ENCODE measurements at places on chromosomes 1 and 21. TPM values are rescaled to one million over a fixed set of nuclear protein-coding genes. Genes with fewer than 3 reads are reported as not detected.

Gene CLIC6
- polyA plus RNA-seq, result 2.3 TPM

GRCh38 chr1:85149805-85150204 lies 51.0 kb downstream of the SYDE2 start:
- no peak for DNase-seq

Gene TSTD1
- polyA plus RNA-seq, result 44.4 TPM

Gene ACTL8
- not detected for polyA plus RNA-seq

Gene MTMR11
- 35.7 TPM for polyA plus RNA-seq

DNA sequence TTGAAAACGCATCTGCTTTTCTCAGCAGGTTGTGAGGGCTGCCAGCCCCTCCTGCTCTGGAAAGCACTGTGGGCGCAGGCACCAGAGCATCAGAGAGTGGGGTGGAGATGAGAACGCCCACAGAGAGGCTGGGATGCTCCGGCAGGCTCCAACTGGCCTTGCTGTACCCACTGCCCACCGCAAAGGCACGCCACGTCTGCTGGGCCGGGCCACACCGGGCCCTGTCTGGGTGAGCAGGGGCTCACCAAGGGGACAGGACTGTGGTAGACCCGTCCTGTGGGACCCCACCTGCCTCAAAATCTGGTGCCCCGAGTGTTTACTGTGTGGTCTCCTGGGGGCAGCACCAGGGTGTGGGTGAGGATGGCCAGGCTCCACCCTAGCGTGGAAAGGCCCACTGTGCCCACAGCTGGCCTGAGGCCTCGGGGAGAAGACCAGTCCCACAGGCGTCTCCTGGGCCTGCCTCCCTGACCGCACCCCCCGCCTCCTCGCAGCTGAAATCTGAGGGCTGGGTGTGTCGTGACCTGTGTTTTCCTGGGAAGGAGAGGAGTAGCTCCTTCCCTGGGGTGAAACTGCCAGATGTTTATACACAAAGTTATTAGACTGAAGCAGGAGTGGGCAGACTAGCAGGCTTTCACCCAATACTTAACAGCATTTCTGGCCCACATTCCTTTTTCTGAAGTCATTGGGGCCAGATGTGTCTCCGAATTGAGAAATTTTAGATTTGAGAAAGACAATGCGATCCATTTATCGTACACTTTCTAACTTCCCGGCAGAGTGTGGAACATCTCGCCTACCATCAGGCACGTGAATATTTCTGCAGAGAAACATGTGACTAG lies 53.8 kb downstream of the STUM start:
- no peak for DNase-seq

Gene S100A5
- 1.3 TPM for polyA plus RNA-seq

GRCh38 chr1:101683561-101683960 lies 313.2 kb downstream of the OLFM3 start:
- DNase-seq, result no peak

DNA sequence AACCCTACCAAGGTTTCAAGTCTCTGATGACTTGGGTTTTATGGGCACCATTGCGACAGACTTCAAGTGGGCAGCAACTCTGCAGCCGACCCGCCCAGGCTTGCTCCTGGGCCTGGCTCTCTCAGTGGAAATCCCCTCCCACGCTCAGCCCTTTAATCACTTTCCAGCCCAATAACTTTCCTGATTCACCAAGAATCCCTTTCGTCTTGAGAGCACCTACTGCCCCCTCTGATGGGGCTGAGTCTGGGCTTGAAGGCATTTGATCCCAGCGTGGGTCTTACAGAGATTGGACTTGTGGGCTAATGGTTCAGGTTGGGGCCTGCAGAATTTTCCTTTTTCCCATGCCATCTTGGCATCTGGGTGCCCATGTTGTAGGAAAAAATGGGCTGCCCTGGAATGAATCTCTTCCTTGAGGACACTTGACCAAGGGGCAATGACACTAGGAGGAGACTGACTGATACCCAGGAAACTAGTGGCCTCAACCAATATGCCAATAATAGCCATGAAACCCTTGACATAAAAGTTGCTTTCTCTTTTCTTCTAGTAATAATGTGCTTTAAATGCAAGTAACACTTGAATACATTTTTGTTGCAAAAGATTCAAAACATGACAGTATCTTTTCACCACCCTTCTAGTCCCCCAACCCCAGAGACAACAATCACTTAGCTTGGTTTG lies 7.8 kb upstream of the PHLDA3 start:
- DNase-seq, result no peak

Gene GCSAML
- 0.28 TPM for polyA plus RNA-seq

DNA sequence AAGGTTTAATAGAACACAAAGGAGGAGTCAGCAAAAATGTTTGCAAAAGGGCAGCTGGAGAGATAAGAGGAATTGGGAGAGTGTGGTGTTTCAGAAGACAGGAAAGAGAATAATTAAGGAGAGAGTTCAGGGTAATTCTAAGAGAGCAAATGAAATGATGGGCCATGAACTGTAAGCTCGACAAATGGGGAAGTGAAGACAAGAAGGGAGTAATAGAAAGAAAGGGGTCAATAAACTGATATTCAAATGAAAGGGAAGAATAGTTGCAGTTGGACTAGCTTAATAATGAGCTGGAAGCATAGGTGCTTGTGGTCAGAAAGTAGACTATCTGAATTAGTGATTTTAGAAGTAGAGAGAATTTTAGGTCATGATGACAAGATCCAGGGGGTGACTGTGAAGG lies 15.6 kb upstream of the RNF220 start:
- no peak for DNase-seq

DNA sequence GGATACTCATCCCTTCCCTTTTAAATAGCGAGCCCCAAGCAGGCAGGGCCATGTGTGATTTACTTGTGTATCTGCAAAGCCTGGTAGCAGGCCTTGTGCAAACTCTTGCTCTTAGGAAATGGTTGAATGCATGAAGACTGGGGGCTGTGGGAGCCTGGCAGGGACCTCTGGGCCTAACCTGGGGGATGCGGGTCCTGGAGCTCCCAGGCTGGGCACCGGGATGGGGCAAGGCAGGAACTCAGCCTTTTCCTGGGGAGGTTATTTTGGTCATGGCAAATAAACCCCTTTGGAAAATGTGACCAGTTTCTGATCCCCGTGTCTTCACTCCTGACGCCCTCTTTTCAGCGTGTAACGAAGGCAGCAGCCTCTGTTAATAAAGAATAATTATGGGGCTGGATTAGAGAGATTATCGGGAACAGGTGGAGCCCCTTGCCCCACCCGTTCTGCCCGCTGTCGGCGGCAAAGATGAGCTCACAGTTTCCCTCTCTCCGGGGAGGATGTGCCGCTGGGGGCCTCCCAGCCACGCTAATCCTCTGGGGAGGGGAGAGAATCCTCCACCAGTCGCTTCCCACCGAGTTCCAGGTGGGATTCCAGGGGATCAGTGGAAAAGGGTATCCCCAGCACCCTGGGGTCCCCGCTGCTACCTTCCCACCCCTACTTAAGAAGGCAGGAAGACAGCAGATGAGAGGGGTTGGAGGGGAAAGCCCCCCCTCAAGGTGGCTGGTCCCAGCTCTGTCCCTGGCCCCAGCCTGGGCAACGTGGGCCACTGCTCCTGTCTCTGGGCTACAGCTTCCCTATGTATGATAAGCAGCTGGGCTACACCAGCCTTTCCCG lies 69.7 kb upstream of the WNT4 start:
- DNase-seq, result no peak

- no peak for DNase-seq
Measured at GRCh38 chr1:75430526-75430925, 180.4 kb downstream of the SLC44A5 start.

DNA sequence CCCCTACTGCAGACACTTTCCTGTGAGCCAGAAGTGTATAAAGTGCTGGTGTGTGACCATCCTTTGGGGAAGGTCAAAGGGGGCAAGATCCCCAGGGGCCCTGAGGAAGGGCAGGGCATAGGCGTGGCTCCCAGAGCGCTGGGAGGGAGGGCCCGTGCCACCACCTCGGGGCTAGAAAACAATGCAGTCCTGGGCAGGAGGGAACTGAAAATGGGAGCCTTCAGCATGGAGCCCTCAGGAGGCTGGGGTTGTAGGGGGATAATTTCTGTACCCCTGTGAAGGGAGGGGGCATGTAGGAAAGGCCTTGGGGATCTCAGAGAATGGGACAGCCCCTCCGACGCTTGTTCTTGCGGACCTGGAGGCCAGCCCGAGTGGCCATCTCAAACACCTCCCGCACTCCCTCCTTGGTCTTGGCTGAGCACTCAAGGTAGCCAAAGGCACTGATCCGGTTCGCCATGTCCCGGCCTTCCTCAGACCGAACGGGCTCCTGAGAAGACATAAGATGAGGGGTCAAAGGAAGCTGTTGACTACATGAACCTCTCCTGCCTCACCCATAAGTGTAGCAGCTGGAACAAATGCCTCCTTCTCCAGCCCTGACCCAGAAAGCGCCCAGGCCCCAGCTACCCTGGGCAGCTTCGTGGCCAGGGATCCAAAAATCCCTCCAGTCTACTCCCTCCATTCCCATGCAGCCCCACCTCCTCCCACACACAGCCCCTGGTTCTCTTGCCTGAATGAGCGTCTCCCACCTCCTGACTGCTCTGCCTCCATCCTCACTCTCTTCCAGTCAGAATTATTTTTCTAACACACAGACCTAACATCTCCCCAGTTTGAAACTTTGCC lies 5.5 kb downstream of the RHOC start:
- DNase-seq, result no peak

GRCh38 chr21:36297938-36298572 lies 21.9 kb upstream of the MORC3 start:
- DNase-seq, result peak; percentile 5

GRCh38 chr21:41636636-41637630 lies 129.0 kb upstream of the TMPRSS2 start:
- DNase-seq, result no peak

GRCh38 chr1:13661539-13661938 lies 38.4 kb upstream of the PRDM2 start:
- DNase-seq, result no peak

Gene DNAJB4
- 50.9 TPM for polyA plus RNA-seq

- DNase-seq, result no peak
Measured at GRCh38 chr1:111184663-111185062, 15.8 kb downstream of the DENND2D start.

Gene TRPM2
- 0.57 TPM for polyA plus RNA-seq

- DNase-seq, result no peak
Measured at GRCh38 chr21:17889171-17889570, 70.0 kb upstream of the C21orf91 start.

Gene LMX1A
- not detected for polyA plus RNA-seq

- DNase-seq, result peak; percentile 60
Measured at GRCh38 chr1:173050865-173051264, at the start of gene TNFSF18. Gene TNFSF18, minus strand, starts transcription at chr1:173050941. Its CDS starts 45 bp downstream, at chr1:173050896.

DNA sequence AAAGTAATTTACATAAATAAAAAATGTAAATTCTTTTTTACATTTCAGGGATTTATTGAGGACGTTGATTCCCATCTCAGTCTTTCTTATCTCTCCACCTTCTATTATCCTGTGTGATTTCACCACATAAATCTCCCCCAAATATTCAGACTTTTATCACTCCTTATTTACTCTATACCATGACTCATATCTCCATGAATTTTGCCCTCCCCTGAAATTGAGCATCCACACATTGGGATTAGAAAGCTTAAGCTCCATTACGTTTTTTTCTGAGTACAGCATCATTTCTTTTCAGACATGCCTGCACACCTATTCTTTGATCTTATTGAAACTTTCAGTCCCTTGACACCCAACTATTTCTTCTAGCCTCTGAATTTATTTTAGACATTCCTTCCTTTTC lies 111.2 kb downstream of the IFI44 start:
- no peak for DNase-seq

Gene CLCA4
- not detected for polyA plus RNA-seq

Gene OR2T29
- not detected for polyA plus RNA-seq

DNA sequence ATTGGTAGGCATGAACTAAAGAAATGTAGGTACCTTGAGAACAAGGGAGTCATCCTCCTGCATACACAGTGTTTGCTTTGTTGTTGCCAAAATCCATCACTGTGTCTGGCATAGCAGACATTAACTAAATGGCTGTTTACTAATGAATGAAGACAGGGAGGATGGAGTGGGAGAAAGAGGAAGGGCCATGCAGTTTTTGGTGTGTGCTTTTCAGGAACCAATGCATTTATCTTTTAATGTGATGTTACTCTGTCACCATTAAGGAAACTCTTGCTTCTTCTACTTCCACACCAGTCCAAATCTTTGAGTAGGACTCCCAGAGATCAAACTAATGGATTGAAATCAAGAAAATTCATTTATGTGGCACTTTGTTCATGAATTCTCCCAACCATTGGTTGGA lies 55.6 kb upstream of the DUSP10 start:
- no peak for DNase-seq

Gene SLAMF9
- polyA plus RNA-seq, result not detected

Gene NGF
- 1.8 TPM for polyA plus RNA-seq

DNA sequence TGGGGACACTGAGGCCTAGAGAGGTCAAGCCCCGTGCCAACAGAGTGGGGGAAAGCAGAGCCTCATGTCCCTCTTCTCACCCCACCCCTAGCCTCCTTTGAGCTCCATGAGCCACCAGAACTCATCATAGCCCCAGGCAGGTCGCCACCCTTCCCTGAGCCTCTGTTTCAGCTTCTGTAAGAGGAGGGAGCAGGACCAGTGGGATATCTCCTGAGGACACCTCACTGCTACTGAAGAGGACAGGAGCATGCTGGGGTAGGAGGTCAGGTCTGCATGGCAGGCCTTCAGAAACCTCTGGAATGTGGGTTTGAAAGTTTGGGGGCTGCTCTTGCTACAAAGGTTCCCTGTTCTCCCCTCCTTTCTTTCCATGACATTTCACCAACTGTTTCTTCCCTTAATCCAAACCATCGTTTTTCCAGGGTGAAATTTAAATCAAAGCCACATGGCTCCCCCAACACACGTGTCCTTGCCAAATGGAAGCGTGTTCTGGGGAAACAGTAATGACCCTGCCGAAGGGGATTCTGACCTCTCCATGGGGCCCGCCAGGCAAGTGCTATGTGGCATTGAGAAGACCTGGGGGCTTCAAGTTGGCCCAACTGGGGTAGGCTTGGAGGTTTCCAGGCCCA lies 88.1 kb upstream of the RUNX3 start:
- DNase-seq, result no peak

DNA sequence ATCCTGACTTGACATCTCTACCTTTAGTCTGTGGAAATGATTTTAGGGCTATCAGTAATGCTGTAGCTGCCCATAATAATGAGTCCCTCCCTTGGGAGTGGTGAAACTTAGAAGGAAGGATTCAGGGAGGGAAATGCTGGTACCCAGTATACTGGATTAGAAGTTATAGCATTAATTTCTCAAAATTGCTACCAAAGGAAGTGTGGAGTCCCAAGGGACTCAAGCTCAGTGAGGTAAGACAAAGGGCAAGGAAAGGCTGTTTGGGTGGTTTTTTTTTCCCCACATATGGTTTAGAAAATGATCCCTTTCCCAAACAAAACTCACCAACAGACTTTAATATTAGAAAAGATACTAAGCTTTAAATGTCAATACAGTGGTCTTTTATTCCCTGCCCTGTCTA lies 99.9 kb downstream of the CD247 start:
- DNase-seq, result no peak

Gene BTF3L4
- 85.6 TPM for polyA plus RNA-seq

Gene PARP1
- 133 TPM for polyA plus RNA-seq
